Activated CD8-positive, alpha-beta memory T cell treated with anti-CD3 and anti-CD28 coated beads, Interleukin-2, amount 10 ng/mL, durations not matched to agents 7 days and 5 days (primary cell): ENCODE measurements at places on chromosomes 6 and 20. TPM values are rescaled to one million over a fixed set of nuclear protein-coding genes. Genes with fewer than 3 reads are reported as not detected.

DNA sequence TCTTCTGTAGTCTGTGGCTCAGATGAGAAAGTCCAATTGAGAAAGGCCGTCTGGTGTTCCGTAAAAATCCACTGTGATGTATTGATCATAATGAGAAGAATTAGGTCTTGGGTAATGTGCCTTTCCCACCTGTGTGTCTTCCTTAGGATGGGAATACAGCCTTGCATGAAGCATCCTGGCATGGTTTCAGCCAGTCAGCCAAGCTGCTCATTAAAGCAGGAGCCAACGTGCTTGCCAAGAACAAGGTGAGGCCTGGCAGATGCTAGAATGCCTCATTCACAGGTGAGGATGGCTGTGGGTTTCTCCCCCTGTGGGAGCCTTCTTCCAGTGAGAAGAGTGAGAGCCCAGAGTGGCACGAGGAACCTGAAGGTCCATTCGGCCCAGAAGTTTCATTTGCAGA, 32.7 kb downstream of the LYRM2 start:
- H3K4me3 ChIP-seq, result no peak overlapping the region
- H3K4me1 ChIP-seq, result peaks cover 8% of the 10 kb centered on the region
- H3K36me3 ChIP-seq, result no peaks in the 10 kb centered on the region
- no peak overlapping the region for H3K27ac ChIP-seq
- H3K27me3 ChIP-seq, result no peaks in the 10 kb centered on the region

DNA sequence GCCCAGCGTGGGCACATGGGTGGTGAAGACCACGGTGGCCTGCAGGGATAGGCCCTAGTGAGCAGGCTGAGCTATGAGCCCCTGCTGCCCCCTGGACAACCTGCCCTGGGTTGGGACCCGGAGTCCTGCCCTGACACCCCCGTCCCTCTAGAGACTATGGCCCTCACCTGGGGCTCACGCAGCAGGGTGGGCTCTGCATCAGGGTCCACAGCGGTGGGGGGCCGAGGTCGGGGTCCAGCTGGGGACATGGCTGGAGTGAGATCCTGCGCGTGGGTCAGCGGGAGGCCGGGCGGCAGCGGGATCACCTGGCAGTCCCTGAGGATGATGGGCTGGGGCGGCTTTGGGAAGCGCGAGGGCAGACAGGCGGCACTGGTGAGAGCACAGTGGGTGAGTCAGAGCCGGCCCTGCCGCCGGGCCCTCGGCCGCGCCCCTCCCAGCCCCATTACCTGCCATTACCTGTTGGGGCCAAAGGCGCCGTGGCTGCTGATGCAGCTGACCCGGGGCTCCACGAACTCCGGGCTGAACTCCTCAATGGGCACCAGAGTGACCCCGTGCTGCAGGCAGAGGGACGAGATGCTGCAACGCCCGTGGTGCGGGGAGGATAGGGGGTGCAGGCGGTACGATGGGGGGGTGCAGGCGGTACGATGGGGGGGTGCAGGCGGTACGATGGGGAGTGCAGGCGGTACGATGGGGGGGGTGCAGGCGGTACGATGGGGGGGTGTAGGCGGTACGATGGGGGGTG, 27.9 kb downstream of the ADRM1 start:
- H3K27me3 ChIP-seq, result no peaks in the 10 kb centered on the region
- no peak overlapping the region for H3K27ac ChIP-seq
- H3K36me3 ChIP-seq, result no peaks in the 10 kb centered on the region
- H3K4me3 ChIP-seq, result no peak overlapping the region

GRCh38 chr6:10511477-10511876, 9.7 kb upstream of the GCNT2 start:
- H3K4me3 ChIP-seq, result no peak overlapping the region
- no peak for DNase-seq
- H3K4me1 ChIP-seq, result peaks cover 9% of the 10 kb centered on the region
- H3K27ac ChIP-seq, result no peak overlapping the region
- H3K36me3 ChIP-seq, result no peaks in the 10 kb centered on the region

- no peak overlapping the region for H3K4me3 ChIP-seq
- no peaks in the 10 kb centered on the region for H3K4me1 ChIP-seq
- no peaks in the 10 kb centered on the region for H3K36me3 ChIP-seq
- DNase-seq, result no peak
Observed at GRCh38 chr6:106870824-106871717, 103.5 kb downstream of the CD24 start.

Gene LGSN
- total RNA-seq, result 0.09 TPM

Gene RBPJL
- not detected for total RNA-seq

DNA sequence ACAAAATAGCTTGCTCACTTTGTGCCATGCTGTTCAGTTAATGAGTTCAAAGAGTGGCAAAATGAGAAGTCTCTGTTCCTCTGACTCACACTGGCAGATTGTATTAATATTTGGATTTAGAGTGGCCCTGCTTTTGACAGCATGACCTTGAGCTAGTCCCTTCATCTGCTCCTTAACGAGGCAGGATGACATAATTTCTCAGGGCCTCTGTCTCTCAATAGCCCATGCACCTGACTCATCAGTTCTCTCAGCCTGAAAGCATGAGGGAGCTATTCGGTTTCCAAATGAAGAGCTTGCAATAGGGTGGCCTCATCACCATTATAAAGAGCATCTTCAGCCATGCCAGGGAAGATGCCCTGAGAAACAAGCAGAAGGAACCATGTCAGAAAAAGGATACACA, 38.2 kb downstream of the CAP2 start:
- H3K36me3 ChIP-seq, result no peaks in the 10 kb centered on the region
- no peaks in the 10 kb centered on the region for H3K4me1 ChIP-seq
- no peaks in the 10 kb centered on the region for H3K27me3 ChIP-seq
- DNase-seq, result no peak
- no peak overlapping the region for H3K27ac ChIP-seq

DNA sequence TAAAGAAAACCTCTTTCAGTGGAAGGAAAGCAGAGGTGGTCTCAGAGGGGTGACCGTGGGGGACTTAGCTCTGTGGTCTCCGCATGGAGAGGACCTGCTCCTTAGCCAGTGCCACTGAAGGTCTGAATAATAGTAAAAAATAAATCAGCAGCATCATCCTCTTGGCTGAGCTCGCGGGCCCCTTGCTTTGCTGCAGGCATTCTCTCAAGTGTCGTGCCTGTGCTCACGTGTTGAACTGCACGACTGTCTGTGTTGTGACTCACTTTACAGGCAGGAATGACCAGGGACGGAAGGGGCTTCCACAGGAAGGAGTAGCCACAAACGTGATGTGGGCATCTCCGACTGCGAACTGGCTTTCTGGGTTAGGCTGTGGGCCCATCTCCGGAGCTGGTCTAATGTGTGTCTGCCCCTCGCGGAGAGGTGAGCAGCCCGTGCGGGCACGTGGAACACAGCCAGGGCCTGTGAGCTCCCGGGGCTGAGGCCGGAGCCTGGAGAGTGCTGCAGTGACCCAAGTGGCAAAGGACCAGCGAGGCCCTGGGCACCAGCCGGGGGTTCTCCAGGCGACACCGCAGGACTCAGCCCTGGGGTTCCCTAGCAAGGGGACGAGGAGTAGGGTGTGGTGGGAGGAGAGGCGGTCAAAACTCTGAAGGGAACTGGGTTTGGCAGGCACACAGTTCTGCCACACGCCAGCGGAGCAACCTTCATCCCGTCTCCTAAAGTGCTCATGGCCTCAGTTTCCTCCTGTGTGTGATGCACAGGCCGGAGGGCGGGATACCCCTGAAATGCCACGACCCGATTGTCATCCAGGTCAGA, 89.2 kb downstream of the RAMACL start:
- no peak overlapping the region for H3K27ac ChIP-seq
- H3K27me3 ChIP-seq, result no peaks in the 10 kb centered on the region
- no peak for DNase-seq
- no peaks in the 10 kb centered on the region for H3K4me1 ChIP-seq

Gene PACRG
- not detected for total RNA-seq

Gene FRK
- 0.12 TPM for total RNA-seq

DNA sequence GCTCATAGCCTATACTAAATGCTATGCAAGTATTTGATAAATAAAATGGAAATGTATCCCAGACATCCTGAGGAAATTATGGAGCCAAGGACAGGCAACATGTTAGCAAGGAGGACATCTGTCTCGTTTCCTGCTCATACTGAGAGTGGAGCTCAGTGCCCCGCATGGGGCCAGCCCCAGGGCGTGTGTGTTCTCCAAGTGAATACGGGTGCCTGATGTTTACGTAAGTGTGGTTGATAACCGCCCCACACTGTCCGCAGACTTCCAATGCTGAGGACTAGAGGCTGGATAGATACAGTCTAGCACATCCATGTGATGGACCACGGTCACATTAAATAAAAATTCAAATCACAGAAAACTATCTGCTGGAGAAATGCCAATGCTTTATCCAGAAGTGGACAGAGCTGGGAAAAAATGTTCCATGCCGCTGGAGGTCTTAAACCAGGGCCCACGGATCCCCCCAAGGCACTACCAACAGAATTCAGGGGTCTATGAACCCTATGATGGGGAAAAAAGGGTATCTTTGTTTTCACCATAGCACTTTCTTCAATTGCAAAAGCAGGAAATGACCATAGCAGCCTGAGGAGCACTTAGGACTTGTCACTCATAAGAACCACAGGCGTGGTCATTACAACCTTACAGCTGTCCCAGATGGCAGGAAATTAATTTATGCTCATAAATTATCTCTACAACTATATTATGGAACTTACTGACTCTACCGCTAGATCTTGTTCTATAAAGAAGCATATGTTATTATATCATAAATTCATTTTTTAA, 24.9 kb downstream of the TGM2 start:
- H3K4me3 ChIP-seq, result no peak overlapping the region
- no peak overlapping the region for H3K27ac ChIP-seq
- DNase-seq, result no peak
- H3K27me3 ChIP-seq, result no peaks in the 10 kb centered on the region
- H3K36me3 ChIP-seq, result no peaks in the 10 kb centered on the region

DNA sequence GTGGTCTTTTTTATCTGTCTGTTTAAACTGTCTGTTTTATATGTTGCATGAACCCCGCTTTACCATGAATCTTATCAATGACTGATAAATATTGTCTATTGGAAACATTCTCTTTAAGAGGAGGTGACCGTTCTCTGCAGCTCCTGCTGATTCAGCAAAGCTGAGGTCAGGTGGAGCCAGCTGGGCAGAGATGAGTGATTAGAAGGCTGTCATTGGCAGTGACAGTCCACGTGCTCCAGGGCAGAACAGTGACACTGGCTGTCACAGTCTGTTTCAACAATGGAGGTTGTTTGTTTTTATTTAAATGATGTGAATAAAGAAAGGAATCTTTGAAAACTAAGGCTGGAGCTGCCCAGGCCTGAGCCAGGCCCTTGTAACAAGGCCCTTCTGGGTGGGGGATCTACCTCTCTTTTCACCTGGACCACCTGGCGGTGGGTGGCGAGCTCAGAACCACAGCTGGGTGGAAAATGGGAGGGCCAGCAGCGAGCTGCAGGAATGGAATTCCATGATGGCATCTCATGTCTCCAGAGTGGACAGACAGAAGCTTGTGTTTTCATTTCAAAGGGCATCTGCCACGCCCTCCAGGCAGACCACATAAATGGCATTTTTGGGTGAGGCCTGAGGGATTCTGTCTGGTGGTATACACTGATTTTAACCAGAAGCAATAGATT, 12.6 kb downstream of the SYNJ2 start:
- H3K36me3 ChIP-seq, result peaks cover 5% of the 10 kb centered on the region
- DNase-seq, result no peak
- H3K4me3 ChIP-seq, result no peak overlapping the region
- H3K4me1 ChIP-seq, result peaks cover 15% of the 10 kb centered on the region
- H3K27ac ChIP-seq, result no peak overlapping the region

GRCh38 chr6:48280035-48280620, 169.1 kb upstream of the PTCHD4 start:
- no peak for DNase-seq
- no peaks in the 10 kb centered on the region for H3K27me3 ChIP-seq
- no peak overlapping the region for H3K27ac ChIP-seq
- no peak overlapping the region for H3K4me3 ChIP-seq
- H3K4me1 ChIP-seq, result no peaks in the 10 kb centered on the region

Gene GRM1
- not detected for total RNA-seq

DNA sequence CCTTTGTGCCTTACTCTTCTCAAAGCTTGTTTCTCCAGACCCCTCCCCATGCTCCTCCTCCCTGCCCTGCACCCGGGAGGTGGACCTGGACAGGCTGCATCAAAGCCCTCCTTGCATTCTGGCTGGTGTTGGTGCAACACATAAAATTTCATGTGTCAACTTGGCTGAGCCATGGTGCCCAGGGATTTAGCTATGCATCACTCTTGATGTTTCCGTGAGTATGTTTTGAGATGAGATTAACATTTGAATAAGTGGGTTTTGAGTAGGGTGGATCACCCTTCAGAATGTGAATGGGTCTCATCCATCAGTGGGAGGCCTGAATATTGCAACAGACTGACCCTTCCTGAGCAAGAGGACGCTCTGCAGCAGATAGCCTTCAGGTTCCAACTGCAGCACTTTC, 4.4 kb upstream of the OCSTAMP start:
- H3K36me3 ChIP-seq, result peaks cover 6% of the 10 kb centered on the region
- H3K27me3 ChIP-seq, result no peaks in the 10 kb centered on the region
- peaks cover 79% of the 10 kb centered on the region for H3K4me1 ChIP-seq
- H3K27ac ChIP-seq, result no peak overlapping the region
- no peak overlapping the region for H3K4me3 ChIP-seq

DNA sequence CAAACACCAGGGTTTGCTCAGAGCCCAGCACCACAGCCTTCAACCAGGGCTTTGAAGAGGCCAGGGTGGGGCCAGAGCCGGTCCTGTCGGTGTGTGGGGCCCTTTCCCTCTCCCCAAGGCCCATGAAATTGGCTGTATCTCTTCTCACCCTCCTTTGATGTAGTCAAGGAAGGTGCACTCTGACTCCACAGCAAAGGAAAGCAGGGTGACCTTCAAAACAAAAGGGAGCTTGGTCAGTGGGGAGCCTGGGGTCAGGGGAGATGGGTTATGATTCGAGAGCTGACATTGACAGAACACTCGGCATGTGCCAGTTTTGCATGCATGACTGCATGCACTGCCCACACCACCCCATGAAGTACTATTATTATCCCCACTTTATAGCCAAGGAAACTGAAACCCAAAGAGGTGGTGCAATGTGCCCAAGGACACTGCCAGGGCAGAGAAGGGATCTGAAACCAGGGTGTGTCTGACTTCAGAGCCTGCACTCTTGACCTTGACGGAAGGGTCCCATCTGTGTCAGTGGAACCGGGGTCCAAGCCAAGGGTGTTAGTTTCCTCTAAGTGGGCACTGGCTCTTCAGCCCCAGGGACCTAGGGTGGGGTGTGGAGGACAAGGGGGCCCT, 55.4 kb downstream of the RAB44 start:
- no peaks in the 10 kb centered on the region for H3K27me3 ChIP-seq
- H3K27ac ChIP-seq, result peak overlapping the region; percentile 57
- no peak for DNase-seq
- peaks cover 7% of the 10 kb centered on the region for H3K36me3 ChIP-seq
